ENCODE measurements at places on chromosomes 5 and 9.

DNA sequence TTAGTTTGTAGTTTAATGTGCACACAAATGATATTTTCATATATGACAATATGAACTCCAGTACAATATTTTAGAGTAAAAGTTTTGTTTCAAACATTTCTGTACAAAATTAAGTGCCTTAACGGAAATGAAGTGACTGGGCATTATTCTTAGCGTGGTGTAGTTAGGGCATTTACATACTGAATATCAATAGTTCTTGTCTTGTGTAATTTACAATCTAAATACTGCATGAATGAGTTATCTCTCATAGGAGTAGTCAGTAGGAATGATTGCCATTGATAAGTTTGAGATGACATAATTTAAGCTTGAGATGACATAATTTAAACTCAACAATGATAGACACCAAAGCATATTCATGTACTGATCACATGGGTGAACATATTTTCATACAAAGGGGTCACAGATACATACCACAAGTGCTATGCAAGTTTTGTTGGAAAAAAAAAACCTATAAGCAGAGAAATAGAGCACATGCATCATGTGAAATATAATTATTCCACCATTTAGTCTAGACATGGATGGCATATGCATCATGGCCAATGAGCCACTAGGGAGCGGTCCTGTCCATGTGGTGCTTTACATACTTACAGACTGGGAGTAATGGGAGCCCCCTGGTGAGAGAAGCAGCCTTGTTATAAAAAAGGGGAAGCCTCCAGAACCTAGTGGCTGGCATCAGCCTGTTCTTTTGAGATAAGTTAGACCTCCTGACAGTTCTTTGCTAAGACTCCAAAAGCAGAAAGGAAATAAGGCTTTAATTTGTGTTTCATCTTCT lies 1523.9 kb downstream of the MAT2B start:
- no peak for DNase-seq

DNA sequence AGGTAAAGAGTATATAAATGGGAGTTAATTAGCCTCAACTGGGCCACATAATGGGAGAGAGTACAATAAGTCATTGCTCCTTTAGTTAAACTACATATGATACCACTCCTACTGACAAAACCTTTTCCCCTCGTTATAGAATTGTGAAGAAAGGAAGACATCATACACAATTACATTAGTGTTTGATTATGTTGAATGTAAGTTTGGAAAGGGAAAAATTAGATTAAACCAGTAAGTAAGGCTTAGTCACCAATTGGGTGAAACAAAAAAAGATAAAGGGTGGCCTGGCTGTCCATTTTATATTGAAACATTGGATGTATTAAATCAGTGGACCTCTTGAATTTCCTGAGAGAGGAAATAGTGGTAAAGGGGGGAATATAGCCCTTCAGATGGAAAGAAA lies 464.3 kb upstream of the PAPPA start:
- no peak for DNase-seq

GRCh38 chr5:61809651-61810050 lies 477.6 kb downstream of the ZSWIM6 start:
- no peak for DNase-seq

DNA sequence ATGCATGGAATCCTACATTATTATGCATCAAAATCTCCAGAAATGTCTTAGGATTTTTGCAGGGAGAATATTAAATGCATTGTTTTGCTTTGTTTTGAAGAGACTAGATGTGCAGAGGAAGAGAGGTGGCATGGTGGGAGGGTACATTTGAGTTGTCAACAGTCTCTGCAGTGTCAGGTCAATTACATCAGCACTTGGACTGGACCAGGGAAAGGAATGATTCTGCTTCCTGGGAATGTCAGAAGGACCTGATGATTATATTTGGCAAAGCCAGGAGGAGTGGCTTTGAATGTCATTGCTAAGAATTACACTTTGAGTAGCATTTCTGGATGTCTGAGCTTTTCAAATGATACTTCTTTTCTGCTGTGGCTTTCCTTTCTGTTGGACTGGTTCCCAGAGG lies 17.5 kb upstream of the TMEFF1 start:
- no peak for DNase-seq

DNA sequence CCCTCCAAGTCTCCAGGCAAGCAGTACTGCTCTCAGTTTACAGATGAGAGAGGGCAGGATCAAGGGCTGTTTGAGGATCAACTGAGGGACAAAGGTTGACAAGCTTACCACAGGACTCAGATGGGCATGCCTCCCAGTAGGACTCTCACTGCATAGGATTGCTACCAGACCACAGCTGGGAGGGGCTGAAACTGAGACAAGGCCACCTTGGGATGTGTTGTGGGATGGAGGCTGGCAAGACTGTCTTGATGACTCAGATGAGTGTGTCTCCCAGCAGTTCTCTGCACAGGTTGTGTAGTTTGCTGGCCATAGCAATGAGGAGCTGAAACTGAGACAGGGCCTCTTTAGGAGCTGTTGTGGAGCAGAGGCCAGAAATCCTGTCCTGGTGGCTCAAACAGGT lies 222.2 kb upstream of the IRX1 start:
- no peak for DNase-seq

- DNase-seq = no peak
Measured at GRCh38 chr5:16385516-16386090, 80.0 kb downstream of the ZNF622 start.

GRCh38 chr5:104778-105296 lies 12.9 kb downstream of the PLEKHG4B start:
- DNase-seq = no peak

- no peak for DNase-seq
Measured at GRCh38 chr9:89780959-89781358, 176.1 kb downstream of the GADD45G start.

Data from hematopoietic multipotent progenitor cell treated with erythropoietin and hydrocortisone succinate and interleukin-3 and kit ligand, for 17 days (in vitro differentiated cells).